Islet precursor cell (in vitro differentiated cells): ENCODE measurements at places on chromosomes 13 and 19.

DNA sequence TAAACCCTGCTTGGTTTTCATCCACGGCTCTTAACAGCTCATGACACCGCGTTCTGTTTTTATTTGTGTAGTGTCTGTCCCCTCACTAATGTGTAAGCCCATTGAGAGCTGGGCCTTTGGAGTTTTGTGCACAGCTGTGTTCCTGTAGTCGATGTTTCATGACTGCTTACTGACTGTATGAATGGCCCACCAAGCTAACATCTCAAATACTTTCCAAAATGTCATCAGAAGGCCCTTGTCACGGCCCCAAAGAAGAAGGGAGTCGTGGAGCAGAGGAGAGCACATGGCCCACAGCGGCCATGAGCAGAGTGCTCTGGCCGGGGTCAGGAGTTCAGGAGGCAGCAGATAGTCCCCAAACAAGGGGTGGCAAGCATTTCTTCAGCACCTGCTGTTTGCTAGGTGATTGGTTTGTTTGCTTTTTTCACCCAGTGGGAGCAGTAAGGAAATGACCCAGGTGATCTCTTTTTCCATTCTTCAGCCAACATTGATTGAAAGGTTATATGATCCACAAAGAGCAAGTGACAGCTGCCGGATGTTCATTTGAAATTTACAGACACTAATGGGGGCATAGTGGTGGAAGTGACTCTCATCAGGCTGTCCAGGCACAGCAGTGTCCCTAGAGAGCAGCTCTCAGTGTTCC lies 315.2 kb downstream of the ATP8A2 start:
- no peak for DNase-seq

DNA sequence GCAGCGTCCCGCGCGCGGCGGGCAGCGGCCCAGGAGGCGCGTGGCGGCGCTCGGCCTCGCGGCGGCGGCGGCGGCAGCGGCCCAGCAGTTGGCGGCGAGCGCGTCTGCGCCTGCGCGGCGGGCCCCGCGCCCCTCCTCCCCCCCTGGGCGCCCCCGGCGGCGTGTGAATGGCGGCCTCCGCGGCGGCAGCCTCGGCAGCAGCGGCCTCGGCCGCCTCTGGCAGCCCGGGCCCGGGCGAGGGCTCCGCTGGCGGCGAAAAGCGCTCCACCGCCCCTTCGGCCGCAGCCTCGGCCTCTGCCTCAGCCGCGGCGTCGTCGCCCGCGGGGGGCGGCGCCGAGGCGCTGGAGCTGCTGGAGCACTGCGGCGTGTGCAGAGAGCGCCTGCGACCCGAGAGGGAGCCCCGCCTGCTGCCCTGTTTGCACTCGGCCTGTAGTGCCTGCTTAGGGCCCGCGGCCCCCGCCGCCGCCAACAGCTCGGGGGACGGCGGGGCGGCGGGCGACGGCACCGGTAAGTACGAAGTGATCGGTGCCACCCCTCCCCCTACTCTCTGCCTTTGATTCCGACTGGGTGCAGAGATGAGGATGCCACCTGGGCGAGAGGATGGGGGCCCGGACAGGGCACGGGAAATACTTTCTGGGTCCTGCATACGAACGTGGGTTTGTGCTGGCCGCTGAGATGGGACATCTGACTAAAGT lies 874 bp downstream of the TRIM28 start:
- DNase-seq = no peak

- no peak for DNase-seq
Observed at GRCh38 chr19:28486926-28487325, 726.0 kb downstream of the UQCRFS1 start.

DNA sequence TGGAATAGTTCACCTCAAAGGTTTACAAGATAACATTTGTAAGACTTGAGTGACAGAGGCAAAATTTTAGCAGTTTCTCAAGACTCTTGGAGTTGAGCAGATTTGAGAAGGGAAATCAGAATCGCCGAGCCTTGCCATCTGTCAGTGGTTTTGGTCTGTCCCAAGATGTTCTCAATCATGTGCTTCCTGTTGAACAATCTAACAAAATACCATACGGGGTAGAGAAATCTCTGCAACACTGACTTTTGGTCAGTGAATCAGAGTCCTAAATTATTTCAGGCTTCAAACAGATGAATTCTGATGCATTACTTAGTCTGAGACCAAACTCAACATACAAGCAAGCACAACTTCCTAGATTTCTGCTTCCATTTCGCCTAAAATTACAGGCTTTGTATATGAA lies 3.8 kb downstream of the KCTD12 start:
- no peak for DNase-seq

DNA sequence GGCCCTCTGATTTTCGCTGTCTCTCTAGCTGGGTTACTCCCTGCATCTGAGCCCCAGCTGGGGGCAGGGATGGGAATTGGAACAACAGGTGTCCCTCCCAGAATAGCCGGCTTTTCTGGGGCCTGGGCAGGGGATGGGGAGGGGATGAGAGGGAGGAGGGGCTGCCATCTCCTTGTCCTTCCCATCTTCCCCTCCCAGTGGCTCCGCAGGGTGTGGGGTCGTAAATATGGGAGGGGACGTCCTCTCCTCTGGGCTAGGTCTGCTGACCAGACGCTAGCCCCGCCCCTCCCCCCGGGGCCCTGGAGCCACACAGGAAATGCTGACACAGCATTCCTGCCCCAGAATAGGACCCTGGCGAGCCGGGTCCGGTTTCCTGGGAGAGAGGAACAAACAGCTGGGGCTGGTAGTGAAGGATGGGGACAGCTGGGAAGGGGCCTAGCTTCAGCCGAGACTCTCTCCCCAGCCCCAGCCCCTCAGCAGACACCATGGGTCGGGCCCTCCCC lies 1.1 kb downstream of the RYR1 start:
- no peak for DNase-seq

- no peak for DNase-seq
Observed at GRCh38 chr13:51036418-51036817, 74.7 kb downstream of the C13orf42 start.

GRCh38 chr13:97851269-97851668 lies 102.2 kb upstream of the IPO5 start:
- no peak for DNase-seq

DNA sequence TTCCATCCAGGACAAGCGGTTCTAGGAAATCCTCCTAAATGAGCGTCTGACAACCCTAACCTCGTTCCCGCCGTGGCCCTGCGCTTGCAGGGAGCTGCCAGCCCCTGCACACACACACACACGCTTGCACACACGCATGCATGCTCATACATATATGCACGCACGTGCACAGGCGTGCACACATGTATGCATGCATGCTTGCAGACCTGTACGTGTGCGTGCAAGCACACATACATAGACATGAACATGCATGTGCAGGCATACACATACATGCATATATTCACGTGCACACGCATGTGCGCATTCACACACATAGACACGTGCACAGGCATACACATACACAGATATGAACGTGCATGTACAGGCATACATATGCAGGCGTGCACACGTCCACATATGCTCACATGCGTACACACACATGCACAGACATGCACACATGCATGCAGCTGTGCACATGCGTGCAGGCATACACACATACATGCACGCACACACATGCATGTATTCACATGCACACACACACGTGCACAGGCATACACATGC lies 35.6 kb downstream of the SMIM24 start:
- no peak for DNase-seq

GRCh38 chr13:37766502-37766901 lies 103.1 kb downstream of the TRPC4 start:
- no peak for DNase-seq

DNA sequence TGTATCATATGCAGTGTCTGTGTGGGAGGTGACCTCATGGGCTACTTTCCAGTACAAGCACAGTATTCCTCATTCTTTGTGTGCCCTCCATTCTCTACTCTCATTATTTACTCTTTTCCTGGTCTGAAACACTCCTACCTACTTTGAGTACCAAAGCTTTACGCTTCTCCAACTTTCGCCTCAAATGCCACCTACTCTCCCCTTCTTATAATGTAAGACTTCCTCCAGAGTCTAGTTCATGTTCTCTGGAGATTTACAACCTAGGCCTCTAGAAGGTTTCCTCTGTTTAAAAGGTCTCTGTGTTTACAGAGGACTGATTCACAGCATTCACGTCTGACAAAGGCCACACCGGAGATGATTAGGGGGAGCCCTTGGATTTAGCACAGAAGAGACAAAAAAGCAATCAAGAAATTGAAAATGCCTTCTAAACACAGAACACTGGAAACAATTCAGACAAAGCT lies 302.0 kb downstream of the KLF12 start:
- DNase-seq = no peak

GRCh38 chr13:21567714-21568113 lies 36.3 kb downstream of the MICU2 start:
- no peak for DNase-seq

DNA sequence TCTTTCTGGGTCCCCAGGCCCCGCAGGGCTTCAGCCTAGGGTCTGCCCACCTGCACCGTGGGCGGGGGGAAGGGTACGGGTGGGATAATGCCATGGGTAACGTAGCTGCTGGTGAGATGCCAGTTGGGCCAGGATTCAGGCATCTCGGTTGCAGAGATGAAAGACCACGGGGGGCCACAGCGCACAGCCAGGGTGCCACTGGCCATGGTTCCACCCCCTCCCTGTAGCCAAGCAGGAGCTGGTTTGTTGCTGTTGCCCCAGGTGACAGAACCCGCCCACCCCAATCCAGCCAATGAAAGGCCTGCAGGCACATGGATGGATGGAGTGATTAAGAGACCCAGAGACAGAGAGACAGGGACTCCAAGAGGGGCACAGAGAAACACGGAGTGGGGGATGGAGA lies 1.0 kb upstream of the CGB7 start:
- peak; percentile 63 for DNase-seq

GRCh38 chr19:17275441-17276175 lies 6.1 kb upstream of the ANKLE1 start:
- DNase-seq = no peak

GRCh38 chr13:38866649-38867048 lies 124.0 kb downstream of the STOML3 start:
- no peak for DNase-seq

DNA sequence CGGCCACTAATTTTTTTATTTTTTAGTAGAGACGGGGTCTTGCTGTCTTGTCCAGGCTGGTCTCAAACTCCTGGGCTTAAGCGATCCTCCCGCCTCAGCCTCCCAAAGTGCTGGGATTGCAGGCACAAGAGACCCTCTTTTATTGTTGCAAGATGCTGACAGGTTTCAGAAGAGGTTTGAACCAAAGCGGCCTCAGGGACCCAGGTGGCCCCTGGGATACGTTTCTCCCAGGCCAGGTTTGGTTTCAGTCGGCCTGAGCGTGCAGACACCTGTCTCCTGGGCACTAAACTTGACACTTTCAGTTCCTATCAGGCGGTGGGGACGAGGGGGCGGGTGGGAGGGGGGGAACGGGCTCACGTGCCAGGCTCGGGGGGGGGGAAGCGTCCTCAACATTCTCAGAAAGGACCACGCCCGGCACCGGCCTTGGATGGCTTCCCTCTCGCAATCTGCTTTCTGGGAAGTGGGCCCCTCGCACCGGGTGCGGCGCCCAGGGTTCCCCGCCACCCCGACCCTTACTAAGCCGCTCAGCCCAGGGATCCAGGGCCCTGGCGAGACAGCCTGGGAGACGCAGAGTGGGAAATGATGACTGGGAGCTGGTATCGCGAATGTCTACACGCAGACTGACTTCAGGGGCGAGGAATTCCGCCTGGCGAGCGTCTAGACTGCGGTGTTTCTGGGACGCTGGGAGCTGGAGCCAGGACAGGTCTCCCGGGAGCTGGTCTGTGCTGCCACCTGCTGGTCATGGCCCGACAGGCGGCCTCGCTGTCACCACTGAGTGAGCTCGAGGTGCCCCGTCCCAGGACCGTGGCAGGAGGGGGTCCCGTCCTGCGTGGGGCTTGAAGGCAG lies 91.6 kb downstream of the GNG7 start:
- peak; percentile 99 for DNase-seq

DNA sequence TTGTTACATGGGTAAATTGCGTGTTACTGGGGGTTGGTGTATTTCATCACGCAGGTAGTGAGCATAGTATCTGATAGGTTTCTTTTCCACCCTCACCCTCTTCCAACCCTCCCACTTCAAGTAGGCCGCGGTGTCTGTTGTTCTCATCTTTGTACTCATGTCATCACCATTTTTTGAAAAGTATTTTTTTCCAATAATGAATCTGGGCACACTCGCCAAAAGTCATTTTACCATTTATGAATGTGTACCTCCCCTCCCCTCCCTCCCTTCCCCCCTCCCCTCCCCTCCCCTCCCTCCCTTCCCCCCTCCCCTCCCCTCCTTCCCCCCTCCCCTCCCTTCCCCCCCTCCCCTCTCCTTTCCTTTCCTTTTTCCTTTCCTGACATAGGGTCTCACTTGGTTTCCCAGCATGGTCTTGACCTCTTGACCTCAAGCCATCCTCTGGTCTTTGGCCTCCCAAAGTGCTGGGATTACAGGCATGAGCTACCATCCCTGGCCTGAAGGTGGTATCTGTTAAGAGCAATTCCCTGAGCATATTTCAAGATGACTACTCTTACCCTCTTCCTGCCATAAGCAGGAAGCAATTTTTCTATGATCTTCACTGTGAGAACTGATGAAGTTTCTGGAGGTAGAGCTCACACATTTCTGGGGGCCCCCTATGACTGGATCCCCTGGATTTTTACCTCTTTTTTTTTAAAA lies 15.7 kb downstream of the ZNF627 start:
- DNase-seq = no peak

DNA sequence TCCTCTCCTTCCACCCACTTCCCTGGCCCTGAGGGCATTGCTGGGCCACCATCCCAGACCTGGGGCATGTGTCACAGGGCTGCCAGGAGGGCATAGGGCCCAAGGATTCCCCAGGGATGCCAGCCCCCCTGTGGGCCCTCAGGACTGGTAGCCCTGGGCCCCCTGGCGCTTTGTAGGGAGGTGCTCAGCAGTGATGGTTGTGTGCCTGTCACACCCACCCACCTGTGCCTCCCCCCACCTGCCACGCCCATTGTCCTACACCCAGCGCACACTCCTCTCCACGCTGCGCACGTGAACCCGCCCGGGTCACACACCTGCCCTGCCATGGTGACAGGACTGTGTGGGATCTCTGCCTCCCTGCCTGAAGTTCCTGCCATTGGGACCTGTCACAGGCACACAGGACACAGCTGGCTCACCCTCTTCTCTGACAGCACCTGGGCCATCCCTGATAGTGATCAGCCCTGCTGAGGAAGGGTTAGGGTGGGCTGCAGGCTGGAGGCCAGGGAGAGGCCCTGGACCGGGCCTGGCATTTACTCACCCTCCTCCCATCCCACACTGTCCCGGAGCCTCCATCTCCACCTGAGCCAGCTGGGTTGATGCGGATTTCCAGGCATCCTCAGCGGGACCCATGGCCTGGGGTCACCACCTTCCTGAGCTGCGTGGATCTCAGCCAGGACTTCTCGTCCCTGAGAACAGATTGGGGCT lies 23.9 kb downstream of the WTIP start:
- no peak for DNase-seq

GRCh38 chr13:113953561-113953960 lies 20.3 kb downstream of the C13orf46 start:
- no peak for DNase-seq
